ENCODE measurements at places on chromosomes 4 and X.

- DNase-seq, result no peak
Measured at GRCh38 chrX:134653835-134654234, 4.4 kb downstream of the PLAC1 start.

GRCh38 chr4:80213117-80213815 is 16.0 kb downstream of the PRDM8 start:
- no peak for DNase-seq

DNA sequence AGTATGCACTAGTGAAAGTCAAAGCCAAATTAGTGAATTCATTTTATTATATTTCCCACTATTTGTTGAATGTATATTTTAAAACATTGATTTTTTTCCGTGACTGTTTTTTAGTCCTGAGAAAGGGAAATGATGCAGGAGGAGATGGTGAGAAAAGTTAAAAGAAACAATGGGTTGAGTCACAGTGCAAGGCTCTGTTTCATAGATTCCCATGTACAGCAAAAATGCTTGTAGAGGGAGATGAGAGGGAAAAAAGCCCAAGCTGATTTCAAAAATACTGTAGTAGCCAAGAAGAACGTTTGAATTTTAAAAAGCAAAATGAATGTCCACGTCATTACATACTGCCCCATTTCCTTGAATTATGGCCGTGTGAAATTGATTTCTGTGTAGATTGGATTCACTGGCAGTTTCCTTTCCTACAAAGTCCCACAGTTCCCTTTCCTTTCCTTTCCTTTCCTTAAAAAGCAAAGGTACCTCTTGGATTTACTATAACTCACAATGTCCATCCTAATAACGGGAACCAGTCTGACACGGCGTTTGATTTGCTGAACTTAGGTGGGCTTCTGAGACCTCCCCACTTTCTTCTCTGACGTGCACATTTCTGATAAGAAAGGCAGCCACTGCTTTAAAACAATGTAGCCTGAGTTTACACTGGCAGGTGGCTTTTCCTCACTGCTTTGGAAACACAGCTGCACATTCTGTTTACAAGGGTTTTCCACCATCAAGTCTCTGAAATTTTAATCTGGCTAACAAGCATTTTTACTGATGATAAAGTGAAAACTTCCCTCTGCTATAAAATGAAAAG is 63.7 kb downstream of the SPCS3 start:
- no peak for DNase-seq

- no peak for DNase-seq
Measured at GRCh38 chr4:156169011-156169410, 215.3 kb upstream of the CTSO start.

- DNase-seq, result no peak
Measured at GRCh38 chrX:65407157-65407626, 127.4 kb downstream of the LAS1L start.

DNA sequence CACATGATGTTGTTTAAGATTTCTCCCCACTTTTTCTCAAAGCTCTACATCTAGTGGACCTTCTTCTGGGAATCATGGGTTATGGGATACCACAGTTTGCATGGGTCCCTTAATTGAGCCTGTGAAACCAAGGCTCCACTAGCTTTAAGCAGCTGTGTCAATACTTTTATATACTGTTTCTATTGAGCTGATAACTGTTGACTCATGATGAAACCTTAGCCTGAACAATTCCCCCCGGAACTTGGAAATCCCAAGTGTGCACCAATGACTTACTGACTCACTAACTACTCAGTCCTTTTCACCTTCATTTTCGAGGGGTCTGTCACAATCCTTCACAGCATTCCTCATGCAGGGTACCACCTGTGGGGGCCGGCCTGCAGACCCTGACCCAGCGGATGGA is 12.7 kb upstream of the SPIN4 start:
- DNase-seq, result no peak

- DNase-seq, result no peak
Measured at GRCh38 chr4:68717999-68718398, 47.5 kb upstream of the UGT2B15 start.

DNA sequence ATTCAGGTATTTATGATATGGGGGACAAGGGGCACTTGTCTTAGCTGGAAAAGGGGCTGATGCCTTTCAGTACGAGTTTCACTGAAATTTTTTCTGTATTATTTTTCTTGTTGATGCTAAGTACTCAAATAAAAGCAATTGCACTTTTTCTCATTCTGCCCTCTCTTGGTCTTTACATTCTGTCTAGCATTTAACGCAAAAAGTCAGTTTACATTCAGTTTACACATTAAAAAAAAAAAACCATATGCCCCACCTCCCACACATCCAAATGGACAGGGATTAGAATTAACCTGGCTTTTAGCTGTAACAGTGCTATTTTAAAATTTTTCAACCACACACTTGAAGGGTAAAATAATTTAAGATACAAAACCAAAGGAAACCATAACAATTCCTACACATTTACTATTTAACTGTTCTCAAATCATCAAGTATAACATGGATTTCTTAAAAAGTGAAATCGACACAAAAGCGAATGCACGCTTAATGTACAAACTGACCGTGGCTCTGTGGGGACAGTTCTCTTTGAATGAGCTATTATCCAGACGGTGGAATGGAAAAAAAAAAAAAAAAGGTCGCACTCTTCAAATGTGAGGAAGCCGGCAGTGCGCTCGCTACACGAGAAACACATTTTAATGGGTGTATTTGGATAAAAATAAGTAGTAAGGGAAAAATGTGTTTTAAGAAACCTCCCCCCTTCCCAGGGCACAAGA is 1.4 kb downstream of the AMMECR1 start:
- no peak for DNase-seq

GRCh38 chr4:8591626-8592365 is 769 bp upstream of the CPZ start:
- no peak for DNase-seq

GRCh38 chr4:109359040-109359646 is 56.7 kb upstream of the COL25A1 start:
- DNase-seq, result no peak

DNA sequence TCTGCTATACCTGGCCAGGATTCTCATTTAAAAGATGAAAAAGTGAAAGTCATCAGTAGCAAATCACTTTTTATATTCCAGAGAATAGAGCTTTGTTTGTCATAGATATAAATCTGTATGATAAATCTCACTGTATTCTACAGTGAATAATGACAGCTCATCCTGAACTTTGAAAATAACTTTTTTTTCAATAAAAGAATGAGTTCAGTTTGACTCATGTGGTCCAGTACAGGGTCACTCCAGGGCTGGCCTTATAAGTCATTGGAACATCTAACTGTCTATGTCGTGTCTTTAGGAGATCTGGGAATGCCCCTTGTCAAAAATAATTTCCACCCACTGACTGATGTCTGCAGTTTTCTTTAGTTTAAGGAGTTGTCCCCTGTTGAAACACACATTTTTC is 18.5 kb upstream of the CXCL8 start:
- no peak for DNase-seq

GRCh38 chr4:159014859-159015258 is 88.0 kb upstream of the RAPGEF2 start:
- no peak for DNase-seq

- no peak for DNase-seq
Measured at GRCh38 chr4:124738994-124739393, 26.5 kb upstream of the ANKRD50 start.

- no peak for DNase-seq
Measured at GRCh38 chr4:123553733-123554637, 157.4 kb downstream of the SPRY1 start.

DNA sequence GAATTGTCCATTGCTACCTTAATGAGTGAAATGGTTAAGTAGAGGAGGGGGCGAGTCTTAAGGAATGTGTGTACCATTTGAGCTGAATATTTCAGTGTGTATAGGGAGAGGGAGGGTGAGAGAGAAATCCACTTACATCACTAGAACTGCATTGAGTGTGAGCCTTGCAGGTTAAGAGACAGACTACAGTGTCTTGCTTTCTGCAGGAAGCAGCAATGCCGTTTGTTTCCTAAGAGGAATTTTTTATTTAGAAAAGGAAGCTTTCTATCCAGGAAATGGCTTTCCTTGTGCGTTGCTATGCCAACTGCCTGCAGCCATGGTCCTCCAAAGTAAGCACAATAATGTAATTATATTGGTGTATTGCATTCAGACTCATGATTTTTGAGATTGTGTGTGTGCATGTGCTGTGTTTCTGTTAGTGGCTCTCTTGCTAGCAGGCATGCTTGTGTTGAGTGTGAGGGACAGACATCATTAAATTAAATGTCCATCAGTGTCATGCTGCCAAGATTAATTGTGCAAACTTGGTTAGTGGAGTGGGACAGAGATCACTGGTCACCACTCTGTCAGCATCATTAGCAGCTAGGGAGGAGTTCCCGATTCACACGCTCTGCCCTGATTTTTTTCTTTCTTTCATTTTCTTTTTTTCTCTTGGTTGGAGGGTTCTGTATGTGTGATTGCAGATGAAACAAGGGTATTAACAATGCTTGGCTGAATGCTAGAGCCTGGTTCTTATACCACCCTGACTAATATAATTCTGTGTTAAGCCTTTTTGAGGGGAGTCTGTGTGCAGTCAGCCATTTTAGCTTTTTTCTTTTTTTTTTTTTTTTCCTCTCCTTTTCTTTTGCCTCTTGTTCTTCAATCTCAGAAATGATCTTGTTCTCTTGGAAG is 164.3 kb downstream of the RAPGEF2 start:
- no peak for DNase-seq
